ENCODE measurements at places on chromosomes 16 and 17.

- peak; percentile 76 for DNase-seq
Observed at GRCh38 chr16:48535831-48536613, 74.0 kb downstream of the N4BP1 start.

DNA sequence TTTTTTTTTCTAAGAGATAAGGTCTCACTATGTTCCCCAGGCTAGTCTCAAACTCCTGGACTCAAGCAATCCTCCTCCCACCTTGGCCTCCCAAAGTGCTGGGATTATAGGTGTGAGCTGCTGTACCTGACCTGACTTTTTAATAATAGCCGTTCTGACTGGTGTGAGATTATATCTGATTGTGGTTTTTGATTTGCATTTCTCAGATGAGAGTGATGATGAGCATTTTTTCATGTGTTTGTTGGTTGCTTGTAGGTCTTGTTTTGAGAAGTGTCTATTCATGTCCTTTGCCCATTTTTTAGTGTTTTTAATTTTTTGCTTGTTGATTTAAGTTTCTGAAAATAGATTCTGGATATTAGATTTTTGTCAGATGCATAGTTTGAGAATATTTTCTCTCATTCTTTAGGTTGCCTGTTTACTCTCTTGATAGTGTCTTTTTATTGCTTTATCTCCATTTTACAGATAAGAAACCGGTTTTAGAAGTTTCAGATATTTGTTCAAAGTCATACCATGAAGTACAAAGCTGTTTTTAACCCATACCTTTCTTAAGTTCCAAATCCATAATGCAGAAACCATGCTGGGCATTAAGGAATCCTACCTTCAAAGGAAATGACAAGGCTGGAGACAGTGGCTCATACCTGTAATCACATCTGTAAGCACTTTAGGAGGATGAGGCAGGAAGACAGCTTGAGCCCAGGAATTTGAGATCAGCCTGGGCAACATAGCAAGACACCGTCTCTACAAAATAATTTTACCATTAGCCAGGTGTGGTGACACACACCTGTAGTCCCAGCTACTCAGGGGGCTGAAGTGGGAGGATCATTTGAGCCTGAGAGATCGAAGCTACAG, 168.4 kb upstream of the TBX2 start:
- DNase-seq = no peak

DNA sequence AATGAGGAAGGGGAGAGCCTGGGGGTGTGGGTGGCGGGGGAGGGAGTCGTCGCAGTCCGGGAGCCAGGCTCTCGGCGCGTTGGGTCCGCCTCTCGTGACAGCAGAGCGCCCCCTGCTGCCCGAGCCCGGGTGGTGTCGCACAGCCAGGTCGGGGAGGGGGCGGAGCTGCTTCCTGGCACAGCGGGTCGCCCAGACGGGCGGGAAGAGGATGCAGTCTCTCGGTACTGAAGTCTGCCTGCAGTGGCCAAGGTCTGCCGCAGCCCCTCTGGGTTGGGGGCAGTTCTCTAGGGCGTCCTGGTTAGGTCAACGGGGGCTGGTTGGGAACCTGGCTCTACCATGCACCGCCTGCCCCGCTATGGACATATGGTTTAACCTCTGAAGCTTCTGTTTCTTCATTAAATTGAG, 38.2 kb upstream of the CCDC182 start:
- DNase-seq = peak; percentile 87

- DNase-seq = no peak
Observed at GRCh38 chr17:75094871-75095399, 7.2 kb downstream of the SLC16A5 start.

Data from upper lobe of right lung (tissue), 1 donor.